ENCODE measurements at places on chromosomes 16 and 17.

DNA sequence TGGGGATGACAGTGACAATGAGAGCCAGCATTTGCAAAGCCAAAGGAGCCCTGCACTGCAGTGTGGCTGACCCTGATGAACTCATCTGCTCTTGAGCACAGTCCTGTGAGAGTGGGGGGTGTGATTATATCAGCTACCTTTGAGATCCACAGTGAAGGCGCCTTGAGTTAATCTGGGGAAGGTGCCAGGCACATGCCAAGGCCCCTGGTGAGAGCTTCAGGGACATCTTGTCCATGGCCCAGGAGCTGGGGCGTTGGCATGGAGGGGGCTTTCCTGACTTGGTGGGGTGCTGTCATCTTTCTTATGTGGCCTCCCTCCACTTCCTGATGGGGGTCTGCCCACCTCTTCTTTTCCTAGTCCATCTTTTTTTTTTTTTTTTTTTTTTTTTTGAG lies 86.5 kb downstream of the SNX29 start:
- DNase-seq = no peak

DNA sequence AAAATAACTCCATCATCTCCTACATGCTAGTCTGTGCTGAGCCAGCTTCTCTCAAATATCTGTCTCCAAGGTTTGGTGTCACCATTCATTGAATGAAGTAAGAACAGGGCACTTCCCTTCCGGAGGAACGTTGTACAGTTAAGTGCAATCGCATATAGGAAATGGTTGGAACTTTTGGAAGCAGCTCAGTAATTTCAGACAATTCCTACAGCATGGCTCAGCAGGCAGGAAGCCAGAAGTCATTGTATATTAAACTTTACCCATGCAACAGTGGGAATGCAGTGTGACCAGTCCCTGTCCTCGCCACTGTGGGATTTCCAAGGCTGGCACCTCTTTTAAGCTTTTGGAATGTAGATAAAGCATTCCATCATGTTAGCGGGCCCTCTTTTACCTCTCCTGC lies 51.1 kb upstream of the MYH2 start:
- DNase-seq = no peak

DNA sequence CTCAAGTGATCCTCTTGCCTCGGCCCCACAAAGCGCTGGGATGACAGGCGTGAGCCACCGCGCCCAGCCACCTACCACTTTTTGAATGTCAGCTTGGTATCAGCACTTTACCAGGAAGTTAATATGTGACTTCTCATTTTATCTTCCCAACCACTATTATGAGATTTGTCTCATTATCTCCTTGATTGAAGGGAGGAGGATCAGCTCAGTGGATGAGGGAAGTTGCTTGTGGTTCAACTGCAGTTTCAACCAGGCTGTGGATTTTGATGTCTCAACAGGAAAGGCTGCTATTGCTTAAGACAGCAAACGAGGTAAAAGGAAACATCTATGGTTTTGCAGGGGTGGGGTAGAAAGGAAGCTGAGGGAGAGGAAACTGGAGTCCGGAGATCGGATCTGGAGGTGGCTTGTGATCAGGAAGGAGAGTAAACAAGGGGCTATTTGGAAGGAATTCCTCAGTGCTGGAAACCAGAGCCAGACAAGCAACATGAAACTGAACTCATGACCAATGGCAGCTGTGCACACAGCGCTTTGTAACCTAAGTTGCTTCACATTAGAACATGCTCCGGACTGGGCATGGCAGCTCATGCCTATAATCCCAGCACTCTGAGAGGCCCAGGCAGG lies 180.5 kb downstream of the VPS53 start:
- no peak for DNase-seq

DNA sequence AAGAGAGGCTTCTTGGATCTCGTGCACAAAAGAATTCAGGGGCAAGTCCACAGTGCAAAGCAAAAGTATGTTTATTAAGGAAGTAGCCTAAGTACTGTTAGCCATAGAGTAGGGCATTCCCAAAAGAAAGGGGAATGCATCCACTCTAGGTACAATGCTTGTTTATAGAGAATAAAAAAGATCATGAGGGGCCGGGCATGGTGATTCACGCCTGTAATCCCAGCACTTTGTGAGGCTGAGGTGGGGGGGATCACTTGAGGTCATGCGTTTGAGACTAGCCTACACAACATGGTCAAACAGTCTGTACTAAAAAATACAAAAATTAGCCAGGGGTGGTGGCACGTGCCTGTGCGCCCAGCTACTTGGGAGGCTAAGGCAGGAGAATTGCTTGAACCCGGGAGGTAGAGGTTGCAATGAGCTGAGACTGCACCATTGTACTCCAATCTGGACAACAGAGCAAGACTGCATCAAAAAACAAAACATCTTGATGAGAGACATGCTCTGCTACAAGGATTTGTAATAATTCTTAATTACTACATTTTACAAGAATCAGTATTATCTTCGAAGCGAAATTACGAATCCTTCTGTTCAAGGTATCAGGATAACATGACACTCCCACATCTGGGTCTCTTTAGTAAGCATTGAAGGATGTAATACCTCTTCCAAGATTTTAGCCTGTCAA lies 191.6 kb downstream of the CPPED1 start:
- DNase-seq = no peak

- DNase-seq = no peak
Measured at GRCh38 chr17:7959503-7960253, 27.7 kb downstream of the CNTROB start.

GRCh38 chr16:54073356-54073755 lies 213.2 kb downstream of the IRX3 start:
- DNase-seq = no peak

DNA sequence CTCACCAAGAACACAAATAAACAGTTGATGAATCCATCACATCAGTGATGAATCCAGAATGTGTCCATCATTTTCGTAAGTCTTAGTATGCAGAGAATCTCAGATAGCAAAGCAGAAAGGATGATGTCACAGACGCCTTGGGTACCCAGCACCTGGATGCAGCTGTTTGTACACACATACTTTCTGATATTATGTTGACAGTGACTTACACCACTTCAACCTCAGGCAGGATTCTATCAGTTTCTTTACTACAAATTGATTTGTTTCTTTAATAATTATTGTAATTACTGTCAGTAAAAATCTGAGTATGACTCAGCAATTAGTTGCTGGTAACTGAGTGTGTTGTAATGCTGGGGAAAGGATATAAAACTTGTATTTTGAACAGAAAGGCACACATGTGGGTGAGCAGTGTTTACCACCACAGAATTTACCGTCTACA lies 159.8 kb downstream of the RPTOR start:
- no peak for DNase-seq
